ENCODE measurements at places on chromosomes 6 and 20.

GRCh38 chr6:159654483-159655098 lies 38.5 kb downstream of the SOD2 start:
- no peak for DNase-seq

GRCh38 chr6:44162876-44163625 lies 4.4 kb downstream of the CAPN11 start:
- DNase-seq, result no peak

- no peak for DNase-seq
These were observed 9.2 kb downstream of the OR2A4 start for GRCh38 chr6:131692031-131692430.

DNA sequence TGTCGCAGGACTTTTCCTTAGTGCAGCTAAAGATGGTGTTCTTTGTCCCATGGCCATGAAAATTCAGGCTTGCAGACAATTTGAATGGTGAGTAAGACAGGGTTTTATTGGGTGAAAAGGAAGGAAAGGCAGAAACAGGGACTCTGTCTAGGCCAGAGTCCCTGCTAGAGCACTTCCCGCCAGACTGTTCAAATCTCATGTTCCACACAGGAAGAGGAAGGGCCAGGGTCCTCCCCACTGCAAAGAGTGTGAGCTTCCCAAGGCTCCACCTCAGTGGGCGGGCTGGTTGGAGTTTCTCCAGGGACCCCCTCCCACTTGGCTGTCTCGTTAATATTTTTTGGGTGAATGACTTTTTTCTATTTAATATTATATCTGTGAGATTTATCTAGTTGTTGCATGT lies 29.0 kb downstream of the COL19A1 start:
- no peak for DNase-seq

GRCh38 chr20:45322952-45323383 lies 14.9 kb upstream of the MATN4 start:
- DNase-seq, result no peak

- no peak for DNase-seq
These were observed 329.8 kb upstream of the SOX4 start for GRCh38 chr6:21263531-21264287.

- DNase-seq, result peak; percentile 8
These were observed 100.1 kb upstream of the RGS17 start for GRCh38 chr6:153231048-153231646.

- DNase-seq, result no peak
These were observed 27.7 kb downstream of the RIPOR2 start for GRCh38 chr6:24907919-24908649.

DNA sequence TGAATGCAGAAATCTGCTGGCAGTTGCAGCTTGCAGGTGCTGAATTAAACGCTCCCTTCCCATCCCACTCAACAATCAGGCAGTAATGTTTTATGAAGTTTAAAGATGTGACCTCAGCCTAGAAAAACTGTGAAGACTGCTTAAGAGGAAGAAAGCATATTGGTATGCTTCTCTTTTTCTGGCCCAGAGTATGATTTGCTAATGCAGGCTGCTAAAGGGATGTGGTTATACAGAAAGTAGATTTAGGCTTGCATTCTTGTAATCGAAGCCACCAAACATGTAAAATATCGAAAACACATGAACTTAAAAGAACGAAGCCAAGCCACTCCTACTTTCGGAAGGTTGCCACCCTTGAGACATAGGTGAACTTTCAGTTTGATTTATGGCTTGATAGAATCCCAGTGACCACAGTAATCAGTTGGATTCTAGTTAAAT lies 40.7 kb downstream of the MAP3K5 start:
- no peak for DNase-seq

DNA sequence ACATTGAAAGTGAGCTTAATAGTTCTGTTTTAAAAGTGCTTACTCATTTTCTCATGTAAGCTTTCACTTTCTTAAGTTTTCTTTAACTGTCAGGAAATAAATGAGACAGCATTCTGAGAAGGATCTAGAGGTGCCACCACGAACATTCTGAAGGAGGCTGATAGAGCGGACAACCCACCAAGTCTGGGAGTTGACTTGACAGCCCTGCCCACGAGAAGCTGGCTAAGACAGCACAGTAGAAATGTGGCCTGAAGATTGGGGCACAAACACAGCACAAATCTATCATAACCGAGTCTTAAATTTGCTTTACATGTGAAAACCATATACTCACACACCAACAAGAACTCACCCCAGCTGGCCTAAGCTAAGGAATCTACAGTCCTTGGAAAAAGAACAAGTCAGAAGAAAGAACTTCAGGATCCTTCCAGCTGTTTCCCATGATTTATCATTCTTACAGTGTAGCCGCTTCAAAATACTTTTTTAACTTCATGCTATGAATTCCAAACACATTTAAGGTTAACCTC lies 144.2 kb upstream of the TNFAIP3 start:
- DNase-seq, result no peak

GRCh38 chr6:97067045-97067444 lies 142.5 kb downstream of the KLHL32 start:
- DNase-seq, result no peak

GRCh38 chr20:11159728-11160127 lies 485.9 kb upstream of the JAG1 start:
- DNase-seq, result no peak

GRCh38 chr6:144248476-144249301 lies 36.4 kb upstream of the UTRN start:
- no peak for DNase-seq

GRCh38 chr6:149544646-149545257 lies 1.1 kb downstream of the PPIL4 start:
- no peak for DNase-seq

DNA sequence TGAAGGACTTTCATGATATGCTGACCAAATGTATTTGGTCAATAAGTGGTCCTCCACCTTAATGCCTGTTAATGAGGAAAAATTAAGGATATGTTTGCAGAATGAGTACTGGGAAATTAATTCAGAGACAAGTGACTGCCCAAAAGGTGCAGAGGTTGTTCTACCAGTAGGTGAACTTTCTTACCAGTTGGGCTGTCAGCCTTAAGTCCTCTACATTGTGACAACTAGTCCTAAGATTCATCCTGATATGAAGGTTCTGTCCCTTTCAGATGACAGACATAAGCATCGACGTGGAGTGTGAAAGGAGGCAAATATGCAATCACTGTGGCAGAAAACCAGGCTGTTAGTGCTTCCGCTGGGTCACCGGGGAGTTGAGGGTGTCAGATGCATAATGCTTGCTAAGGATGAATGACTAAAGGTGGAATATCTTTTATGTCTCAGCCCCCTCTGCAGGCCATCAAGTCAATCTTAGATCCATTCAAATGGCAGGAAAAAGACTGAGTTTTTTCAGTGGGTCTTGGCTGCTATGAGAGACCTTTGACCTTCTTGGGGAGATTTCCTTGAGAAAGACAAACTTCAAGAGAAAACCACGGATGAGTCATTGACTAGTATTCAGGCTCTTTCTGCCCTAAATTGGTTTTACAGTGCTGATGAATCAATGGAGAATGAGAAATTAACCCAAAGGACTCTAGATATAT lies 226.0 kb downstream of the TPBG start:
- DNase-seq, result peak; percentile 10

DNA sequence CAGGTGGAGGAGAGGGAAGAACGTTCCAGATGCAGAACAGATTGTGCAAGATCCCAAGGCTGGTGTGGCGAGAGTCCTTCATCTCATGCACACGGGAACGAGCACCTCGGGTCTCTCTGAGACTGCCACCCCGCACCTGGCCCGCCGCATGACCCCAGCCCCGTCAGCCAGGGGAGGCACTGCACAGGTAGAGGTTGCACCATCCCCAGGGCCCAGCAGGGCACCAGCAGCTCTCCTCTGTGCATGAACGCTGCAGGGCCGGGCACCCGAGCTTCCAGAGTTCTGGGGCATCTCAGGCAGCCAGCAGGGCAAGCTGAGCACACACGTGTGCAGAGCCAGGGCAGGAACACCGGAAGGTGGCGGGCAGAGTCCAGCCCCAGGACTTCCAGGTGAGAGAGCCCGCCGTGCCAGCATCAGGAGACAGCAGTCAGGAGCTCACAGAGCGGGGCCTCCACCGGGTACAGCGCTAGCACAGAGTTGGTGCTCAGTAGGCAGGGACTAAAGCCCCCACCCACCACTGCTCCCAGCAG lies 193.2 kb downstream of the TAF4 start:
- no peak for DNase-seq

- no peak for DNase-seq
These were observed 1.7 kb downstream of the FKBP5 start for GRCh38 chr6:35686873-35687555.

DNA sequence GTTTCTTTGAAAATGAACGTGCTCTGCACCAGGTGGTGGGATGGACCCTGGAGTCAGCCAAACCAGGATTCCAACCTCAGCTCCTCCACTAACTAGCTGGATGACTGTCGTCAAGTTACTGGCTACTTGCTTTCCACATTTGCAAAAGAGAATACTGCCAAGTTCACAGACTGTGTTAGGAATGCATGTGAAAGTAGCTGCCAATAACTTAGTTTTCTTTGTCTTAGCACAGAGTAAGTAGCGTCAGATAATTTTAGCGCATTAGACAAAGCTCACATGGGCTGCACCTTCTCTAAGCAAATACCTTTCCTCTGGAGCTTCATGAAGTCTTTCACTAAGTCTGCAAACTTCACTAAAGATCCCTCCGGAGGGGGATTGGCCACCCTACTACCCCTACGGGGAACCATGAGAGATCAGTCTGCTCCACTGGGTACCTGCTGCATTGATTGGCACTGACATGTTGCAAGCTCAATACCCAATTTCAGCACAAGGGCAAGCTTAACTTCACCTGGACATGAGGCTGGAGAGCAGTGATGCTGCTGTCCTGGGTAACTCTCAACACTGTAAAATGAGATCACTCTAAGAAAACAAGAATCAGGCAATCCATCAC lies 113.9 kb downstream of the MBOAT1 start:
- DNase-seq, result no peak

- no peak for DNase-seq
These were observed 18.7 kb upstream of the SFT2D1 start for GRCh38 chr6:166361077-166361429.

- no peak for DNase-seq
These were observed 61.5 kb downstream of the GMPR start for GRCh38 chr6:16299861-16300260.
